ENCODE measurements at places on chromosomes 4 and X.

GRCh38 chr4:101693842-101694398, 96.6 kb upstream of the BANK1 start:
- no peak for DNase-seq

DNA sequence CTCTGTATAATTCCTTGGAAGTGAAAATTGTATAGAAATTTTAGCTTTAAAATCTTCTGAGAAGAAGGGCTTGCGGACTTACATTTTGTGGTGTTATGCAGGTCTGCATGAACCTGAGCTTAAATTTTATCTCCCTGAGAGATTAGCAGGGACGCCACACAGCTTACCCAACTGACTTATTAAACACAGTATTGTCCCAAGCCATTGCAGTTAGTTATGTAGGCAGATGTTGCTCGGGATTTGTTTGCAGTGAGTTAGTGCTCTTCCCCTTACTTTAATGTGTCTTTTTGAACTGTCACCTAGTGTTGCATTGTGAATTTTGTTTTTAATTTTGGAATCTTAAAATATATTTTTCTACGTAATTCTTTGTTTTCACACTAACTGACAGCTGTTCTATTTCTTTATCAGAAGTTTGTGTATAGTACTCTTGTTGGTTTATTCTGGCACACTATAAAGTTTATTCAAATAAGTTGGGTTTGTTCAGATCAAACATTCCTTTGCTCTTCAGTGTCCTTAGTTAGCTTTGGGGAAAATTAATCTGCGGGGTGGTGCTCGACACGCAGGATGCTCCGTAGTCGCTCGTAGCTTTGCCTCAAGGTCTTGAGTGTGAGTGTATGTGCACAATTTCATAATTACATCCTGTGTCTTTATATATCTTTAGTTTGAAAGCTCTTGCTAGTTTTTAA, 145.4 kb downstream of the STIM2 start:
- no peak for DNase-seq

DNA sequence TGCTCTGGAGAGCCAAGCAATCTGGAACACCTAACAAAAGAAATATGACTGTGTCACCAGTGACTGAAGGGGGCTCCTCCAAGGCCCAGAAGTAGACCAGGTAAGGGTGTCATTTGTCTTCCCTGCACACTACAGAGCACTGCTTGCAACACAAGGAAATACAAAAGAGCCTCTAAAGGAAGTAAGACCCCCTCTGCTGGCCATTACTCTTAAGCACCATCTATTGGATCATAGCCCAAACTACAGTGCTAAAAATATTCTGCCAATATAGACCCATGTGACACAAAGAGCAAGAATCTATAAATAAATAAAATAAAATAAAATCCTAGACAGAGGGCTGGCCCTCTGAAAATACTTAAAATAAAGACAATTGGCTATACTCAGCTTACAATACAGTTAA, 528.7 kb downstream of the TMA16 start:
- no peak for DNase-seq

- no peak for DNase-seq
These were observed 11.2 kb upstream of the SPARCL1 start for GRCh38 chr4:87540146-87541058.

- DNase-seq, result no peak
These were observed 128.3 kb downstream of the MAGEE1 start for GRCh38 chrX:76555816-76556215.

DNA sequence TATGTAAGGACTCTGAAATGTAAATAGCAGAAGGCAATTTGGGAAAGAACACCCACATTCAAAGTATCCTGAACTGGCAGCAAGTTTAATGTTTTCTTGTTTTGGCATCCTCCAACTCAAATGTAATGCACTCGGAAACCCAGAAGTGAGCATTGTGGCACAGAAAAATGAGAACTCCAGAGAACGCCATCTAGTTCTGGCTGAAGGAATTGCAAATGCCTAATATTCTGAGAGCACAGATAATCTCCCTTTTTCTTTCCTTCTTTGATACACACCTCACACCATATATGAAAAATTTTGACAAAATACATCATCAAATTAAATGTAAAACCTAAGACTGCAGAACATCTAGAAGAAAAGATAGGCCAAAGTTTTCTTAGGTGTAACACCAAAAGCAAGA, 52.1 kb downstream of the PWWP3B start:
- no peak for DNase-seq

DNA sequence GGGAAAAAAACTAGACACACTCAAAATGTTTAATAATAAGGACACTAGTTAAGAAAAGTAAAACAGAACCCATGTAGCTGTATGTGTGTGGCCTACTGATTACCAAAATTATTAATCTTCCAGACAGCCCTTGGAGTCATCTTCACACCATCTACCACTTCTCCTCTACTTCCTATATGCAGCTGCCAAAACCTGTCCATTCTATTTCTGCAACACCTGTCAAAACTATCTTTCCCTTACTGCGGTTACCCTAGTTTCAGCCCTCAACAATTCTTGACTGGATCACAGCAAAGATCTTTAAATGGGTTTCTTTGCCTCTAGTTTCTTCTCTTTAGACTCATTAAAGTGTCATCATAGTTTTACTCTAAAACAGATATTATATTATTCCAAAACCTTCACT, 72.6 kb downstream of the GPR82 start:
- no peak for DNase-seq

DNA sequence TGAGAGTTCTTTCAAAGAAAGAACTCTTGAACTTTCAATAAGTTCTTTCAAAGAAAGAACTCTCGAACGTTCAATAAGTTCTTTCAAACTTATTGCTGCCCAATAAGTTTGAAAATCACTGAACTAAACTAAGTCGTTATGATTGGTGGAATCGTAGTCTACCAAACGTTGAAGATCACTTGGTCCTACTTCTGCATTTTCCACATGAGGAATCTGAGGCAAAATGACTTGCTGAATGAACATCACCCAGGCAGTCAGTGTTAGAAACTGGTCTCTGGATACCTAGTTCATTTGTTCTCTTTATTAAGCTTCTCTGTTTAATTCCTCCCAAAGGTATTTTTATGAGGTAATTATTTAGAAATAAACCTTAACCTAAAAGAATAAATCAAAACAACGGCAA, 7.1 kb upstream of the CNOT6L start:
- DNase-seq, result no peak

DNA sequence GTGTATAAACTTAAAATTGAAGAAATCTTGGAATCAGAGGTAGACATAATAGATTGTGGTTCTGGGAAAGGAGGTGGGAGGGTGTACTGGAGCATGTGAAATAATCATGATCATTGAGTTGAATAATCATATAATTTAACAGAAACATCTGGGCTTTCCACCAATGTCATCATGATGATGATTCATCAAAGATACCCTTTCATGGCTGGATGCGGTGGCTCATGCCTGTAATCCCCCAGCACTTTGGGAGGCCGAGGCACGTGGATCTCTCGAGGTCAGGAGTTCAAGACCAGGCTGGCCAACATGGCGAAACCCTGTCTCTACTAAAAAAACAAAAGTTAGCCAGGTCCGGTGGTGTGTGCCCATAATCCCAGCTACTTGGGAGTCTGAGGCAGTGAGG, 6.7 kb upstream of the RUFY3 start:
- no peak for DNase-seq
